Activated CD4-positive, alpha-beta memory T cell treated with anti-CD3 and anti-CD28 coated beads for 36 hours (primary cell): ENCODE measurements at places on chromosomes 12 and 14. TPM values are rescaled to one million over a fixed set of nuclear protein-coding genes. Genes with fewer than 3 reads are reported as not detected.

Gene CPNE6
- total RNA-seq, result not detected

Gene HOXC4
- 0.17 TPM for total RNA-seq

Gene LHX5
- not detected for total RNA-seq

Gene TSHR
- total RNA-seq, result not detected

DNA sequence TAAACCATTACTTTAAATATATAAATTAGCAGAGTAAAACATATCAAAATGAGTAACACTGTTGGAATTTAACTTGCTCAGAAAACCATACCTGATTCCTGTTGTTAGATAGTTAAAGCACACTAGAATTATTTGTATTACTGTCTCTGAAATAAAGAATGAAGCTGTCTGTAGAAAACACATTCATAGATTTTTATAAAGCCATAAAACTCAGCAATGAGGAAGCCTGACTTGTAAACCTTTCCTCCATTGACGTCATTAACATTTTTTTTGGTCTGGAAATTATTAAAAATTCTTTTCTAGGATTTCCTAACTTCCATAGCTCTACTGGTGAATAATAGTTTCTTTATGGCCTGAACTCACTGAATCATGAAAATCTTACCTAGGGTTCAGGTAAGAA is 147.6 kb downstream of the BRMS1L start:
- no peak for DNase-seq

GRCh38 chr12:68557011-68557730 is 53.5 kb upstream of the RAP1B start:
- no peak for DNase-seq

- DNase-seq, result no peak
These were observed 213.5 kb upstream of the LHX5 start for GRCh38 chr12:113684908-113685782.

DNA sequence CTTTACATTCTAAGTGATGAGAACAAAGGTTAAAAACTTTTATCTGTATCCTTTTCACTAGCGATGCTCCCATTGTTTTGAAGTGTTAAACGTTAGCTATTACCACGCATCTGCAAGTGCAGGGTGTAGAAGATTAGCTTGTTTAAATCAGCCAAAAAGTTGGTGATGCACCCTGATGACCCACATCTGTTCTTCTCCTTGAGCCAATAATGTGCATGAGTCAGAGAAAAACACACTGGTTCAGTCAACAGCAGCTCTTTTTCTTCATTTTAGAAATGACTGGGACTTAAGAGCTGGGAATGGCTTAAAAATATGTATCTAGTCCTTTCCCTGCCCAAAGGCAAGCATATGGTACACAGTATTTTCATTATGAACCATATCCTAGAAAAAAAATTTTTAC is 323.5 kb upstream of the PDE3A start:
- DNase-seq, result no peak

- DNase-seq, result no peak
These were observed 70.8 kb downstream of the DPF3 start for GRCh38 chr14:72822946-72823611.

DNA sequence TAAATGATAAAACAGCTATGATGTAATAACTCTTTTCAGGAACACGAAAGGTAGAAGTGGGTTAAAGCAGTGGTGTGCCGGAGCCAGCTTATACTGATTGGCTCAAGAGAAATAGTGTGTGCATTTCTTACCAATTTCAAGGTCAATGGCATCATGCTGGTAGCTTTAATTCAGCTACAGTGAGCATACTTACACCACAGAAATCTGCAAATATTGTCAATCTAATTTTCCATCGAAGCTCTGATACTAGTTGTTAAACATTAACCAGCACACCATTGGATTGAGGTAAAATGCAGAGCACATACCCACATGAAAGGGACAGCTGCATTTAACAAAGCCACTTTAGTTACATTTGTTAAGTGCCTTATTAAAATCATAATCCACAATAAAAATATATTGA is 225.7 kb downstream of the KCNC2 start:
- DNase-seq, result no peak

DNA sequence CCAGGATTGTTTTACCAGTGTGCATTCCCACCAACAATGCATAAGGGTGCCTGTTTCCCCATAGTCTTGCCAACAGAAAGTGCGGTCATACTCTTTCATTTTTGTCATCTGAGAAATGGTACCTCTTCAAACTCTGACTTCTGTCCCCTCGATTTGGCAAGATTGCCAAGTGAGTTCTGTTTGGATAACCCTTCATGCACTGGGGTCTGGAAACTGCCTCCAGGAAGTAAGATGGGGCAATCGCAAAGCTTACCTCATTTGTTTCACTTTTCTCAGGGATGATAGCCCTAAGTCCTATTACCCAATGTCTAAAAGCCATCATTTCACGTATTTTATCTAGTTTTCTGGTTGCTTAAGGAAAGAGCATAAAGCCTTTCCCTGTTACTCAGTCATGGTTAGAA is 28.6 kb upstream of the NR1H4 start:
- DNase-seq, result no peak
